ENCODE measurements at places on chromosomes 2 and 18.

GRCh38 chr2:191230174-191230573 lies 15.0 kb upstream of the MYO1B start:
- DNase-seq = peak; percentile 91

- DNase-seq = no peak
Measured at GRCh38 chr2:134445116-134445515, 191.2 kb downstream of the MGAT5 start.

DNA sequence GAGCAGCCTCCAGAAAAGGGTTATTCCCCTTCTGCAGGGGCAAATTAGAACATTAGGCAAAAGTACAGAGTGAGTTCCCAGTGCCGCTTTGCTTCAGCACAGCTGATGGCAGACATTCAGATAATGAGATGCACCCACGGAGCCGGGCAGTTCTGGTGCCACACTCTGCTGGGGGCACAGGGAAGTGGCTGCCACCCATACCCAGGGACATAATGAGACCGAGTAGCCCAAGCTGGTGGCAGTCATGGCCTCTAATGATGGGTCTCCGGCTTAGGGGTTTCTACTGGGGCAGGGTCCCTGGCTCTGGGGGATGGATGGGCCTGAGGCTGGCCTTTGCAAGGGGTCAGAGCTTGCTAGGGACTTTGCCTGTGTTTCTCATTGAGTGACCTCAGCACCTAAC lies 26.2 kb downstream of the GLI2 start:
- DNase-seq = no peak

DNA sequence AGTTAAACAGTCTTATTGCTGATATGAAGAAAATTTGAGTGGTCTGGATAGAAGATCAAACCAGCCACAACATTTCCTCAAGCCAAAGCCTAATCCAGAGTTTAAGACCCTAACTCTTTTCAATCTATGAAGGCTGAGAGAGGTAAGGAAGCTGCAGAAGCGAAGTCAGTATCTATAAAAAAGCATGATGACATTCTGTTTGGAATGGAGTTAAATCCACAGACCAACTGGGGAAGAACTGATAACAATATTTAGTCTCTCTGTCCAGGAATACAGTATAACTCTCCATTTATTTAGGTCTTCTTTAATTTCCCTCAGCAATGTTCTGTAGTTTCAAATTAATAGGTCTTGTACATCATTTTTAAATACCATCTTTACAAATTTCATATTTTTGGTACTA lies 16.0 kb downstream of the PIGN start:
- DNase-seq = no peak

DNA sequence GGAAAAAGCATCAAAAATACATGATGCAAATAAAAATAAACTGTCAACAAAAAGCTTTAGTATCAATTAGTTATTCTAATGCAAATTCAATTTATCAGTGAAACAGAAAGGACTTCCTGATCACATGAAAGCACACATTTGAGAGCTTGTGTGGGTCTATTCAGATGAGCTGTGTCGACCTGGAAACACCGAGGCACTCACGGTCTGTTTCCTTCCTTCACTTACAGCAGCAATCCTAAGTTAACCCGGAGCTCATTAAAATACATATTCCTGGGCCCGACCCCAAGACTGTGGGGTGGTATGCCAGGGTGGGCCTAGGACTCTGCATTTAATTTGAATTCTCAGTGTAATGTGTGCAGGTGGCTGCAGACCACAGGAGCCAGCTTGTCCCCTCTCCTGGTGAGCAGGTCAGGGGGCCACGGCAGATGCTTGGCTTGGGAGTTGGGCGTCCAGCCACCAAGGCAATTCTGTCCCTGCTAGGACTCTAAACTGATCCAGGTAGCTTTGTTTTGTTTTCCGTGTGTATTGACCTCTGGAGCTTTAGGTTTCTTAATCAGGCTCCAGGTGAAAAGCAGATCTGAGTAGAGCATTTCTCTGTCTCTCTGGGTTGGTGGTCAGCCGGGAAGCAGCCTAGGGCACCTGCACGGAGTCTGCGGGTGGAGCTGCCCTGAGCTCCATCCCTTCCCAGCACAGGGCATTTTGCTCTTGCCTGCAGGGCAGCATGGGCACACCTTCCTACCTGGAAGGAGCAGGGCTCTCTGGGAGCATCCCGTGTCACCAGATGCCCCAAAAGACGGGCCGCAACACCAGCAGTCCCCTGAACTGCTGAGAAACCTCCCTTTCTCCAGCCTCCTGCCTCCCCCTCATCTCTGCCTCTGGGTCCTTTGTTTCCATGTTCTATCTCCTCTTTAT lies 9.0 kb downstream of the MBP start:
- DNase-seq = no peak

- DNase-seq = no peak
Measured at GRCh38 chr18:25075783-25076182, 276.2 kb downstream of the ZNF521 start.

DNA sequence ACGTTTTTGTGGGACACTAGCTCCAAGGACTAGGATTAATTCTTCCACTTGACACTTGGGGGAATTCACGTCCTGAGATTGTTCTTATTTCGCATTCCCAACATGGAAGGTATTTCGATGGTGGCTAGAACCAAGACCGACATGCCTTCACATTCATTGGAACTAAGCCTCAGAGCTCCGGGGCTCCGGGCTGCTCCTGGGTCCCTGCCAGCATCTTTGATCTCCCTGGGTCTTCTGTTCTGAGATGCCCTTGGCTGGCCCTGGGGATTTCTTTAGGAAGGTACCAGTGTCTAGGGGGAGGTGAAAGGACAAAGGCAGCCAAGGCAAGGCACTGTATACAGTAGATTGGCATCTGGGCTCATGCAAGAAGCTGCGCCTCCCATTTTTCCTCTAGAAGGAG lies 76.8 kb downstream of the DYSF start:
- DNase-seq = no peak

GRCh38 chr2:174768557-174768956 lies 4.3 kb upstream of the CHRNA1 start:
- no peak for DNase-seq

DNA sequence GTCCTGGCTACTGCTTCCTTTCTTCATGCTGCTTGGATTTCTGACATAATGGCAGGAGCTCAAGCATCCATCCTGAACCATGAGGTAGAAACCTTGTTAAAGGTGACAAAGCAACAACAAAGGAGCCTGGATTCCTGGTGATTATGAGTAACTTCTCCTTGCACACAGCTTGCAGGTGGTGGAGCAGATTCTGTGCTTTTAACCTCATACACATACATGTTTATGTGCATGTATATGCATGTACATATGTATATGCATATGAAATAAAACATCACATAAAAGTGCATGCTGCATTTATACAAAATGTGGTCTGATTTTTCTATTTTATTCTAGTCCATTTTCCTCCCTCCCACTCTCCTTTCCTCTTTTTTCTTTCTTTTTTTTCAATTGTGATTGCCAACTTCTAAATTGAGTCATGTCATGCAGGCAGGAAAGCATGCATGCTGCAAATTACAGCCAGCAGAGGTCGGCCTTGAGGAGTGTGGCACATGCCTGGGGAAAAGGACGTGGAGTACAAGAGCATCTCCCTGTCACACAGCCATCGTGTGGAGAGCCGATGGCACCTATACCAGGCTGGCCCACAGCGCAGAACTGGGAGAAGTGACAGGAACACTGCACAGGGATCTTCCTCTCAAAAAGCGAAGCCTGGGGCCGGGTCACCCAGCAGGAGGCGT lies 17.9 kb downstream of the LCT start:
- peak; percentile 61 for DNase-seq

- no peak for DNase-seq
Measured at GRCh38 chr18:10318691-10318970, 135.8 kb upstream of the APCDD1 start.

DNA sequence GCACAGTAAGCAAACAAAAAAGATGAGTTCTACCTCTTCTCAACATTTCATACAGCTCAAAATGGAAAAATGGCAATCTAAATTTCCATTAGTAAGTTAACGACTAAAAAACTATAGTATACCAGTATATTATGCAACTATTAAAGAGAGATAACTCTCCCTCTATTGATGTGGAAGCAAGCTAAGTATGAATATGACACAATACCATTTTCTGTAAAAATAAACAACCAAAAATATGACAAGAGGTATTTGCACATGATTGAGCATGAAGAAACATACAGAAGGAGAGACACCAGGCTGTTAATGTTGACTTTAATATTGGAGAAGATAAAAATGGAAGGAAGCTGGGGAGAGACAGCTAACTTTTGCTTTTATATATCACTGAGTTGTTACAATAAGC lies 103.5 kb upstream of the ARL5A start:
- DNase-seq = no peak

GRCh38 chr2:60891180-60891579 lies 9.8 kb downstream of the REL start:
- DNase-seq = no peak

DNA sequence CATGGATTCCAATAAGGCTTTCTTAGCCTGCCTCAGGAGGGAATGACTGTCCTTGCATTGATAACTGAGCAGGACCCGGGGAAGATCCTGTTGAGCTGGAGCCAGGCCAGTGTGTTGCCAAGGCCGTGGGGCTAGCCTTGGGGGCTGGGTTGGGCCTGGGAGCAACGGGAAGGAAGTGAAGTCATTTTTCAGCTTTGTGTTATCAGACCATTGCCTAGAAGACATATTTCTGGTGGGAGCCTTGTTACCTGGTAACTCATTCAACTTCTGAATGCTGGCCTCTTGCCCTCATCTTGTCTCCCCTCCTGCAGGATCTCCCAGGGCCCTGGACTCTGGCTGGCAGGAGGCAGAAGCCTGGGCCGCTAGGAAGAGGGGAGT lies 92.7 kb upstream of the MGAT5 start:
- DNase-seq = peak; percentile 36

DNA sequence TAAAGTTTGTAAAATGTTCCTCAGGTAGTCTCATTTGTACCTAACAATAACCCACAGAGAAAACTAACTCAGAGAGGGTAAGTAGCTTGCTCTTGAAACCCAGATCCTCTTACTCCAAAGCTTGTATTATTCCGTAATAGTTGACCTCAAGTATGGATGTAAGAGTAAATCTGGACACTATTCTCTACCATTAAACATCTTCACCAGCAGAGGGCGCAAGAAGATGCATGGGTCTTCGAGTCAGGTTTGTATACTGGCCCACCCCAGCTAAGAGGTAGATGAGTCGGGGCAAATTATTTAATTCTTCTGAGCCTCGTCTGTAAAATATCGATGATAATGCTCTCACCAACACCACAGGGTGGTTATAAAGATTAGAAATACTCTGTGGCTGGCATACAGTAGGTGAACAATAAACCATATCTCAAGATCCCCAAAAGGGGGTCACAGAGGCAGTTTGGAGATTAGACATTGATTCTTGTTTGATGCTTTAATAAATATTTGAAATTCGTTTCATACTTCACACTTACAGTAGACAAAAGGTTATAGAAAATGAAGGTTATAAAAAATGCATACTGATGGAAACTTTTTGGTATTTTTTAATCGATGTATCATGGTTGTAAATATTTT lies 3.5 kb upstream of the CABLES1 start:
- DNase-seq = peak; percentile 83

GRCh38 chr2:225889452-225889851 lies 489.9 kb downstream of the NYAP2 start:
- peak; percentile 77 for DNase-seq

GRCh38 chr18:24540896-24541295 lies 80.5 kb downstream of the HRH4 start:
- DNase-seq = no peak

GRCh38 chr2:150690870-150691269 lies 203.4 kb upstream of the RND3 start:
- DNase-seq = peak; percentile 84

DNA sequence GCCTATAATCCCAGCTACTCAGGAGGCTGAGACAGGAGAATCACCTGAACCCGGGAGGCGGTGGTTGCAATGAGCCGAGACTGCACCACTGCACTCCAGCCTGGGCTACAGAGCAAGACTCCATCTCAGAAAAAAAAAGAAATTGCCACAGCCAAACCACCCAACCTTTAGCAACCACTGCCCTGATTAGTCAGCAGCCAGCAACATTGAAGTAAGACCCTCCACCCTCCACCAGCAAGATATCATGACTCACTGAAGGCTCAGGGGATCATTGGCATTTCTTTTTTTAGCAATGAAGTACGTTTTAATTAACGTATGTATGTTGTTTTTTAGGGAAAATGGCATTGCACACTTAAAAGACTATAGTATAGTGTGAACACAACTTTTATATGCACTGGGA lies 349.1 kb upstream of the ACVR2A start:
- DNase-seq = no peak

DNA sequence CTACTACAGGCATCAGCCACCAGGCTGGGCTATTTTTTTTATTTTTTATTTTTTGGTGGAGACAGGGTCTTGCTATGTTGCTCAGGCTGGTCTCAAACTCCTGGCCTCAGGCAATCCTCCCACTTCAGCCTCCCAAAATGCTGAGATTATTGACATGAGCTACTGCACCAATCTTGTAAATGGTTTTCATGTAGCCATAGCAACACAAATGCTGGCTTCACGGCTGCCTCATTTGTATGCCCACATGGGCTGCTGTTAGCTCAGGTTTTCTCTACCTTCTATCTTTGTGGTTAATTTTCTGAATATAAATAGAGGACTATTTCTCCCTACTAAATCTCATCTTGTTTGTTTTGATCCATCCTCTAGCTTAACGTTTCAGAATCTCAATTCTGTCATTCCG lies 58.2 kb downstream of the PLEKHM3 start:
- no peak for DNase-seq

GRCh38 chr2:26573241-26573925 lies 67.8 kb downstream of the CIB4 start:
- no peak for DNase-seq

- DNase-seq = peak; percentile 88
Measured at GRCh38 chr18:55318951-55319441, 269.0 kb downstream of the TCF4 start.

DNA sequence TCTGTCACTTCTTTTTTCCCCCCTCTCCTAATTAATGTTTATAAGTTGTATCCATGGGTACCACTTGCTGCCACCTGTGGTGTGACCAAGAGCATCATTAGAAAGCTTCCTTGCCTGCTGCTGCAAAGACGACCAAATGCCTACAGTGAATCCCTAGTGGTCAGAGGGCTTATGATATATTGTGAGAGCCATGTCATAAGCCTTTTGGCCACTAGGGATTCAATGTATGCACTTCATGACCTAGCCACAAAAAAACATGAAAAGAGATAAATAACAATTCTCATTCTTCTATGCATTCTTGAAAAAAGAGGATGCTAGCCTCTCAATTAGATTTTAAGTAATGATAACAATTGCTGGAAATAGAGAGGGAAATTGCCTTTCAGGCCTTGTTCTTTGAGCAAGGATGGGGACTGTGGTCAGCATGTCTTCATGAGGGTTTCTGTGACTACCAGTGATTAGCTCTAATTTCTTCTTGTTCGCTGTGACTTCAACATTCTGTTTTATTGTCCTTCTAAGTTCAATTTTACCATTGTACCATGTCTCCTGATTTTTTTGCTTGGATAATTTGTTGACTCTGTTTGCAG lies 435.3 kb downstream of the TGIF1 start:
- DNase-seq = no peak

- DNase-seq = peak; percentile 86
Measured at GRCh38 chr2:64770781-64771334, 117.1 kb upstream of the SERTAD2 start.

- peak; percentile 64 for DNase-seq
Measured at GRCh38 chr2:201908901-201909300, 102.6 kb downstream of the CDK15 start.
